ENCODE measurements at places on chromosomes 12 and 14. TPM values are rescaled to one million over a fixed set of nuclear protein-coding genes. Genes with fewer than 3 reads are reported as not detected.

The NFE2 gene
- 2.8 TPM for polyA plus RNA-seq

The ADAM21 gene
- polyA plus RNA-seq: 0.09 TPM

The KRT6A gene
- polyA plus RNA-seq: 671 TPM

The PPP1R1A gene
- polyA plus RNA-seq: 0.91 TPM

The TESPA1 gene
- polyA plus RNA-seq: 24.0 TPM

The KLRC1 gene
- polyA plus RNA-seq: 1.5 TPM

The USP44 gene
- 1.3 TPM for polyA plus RNA-seq

The ING4 gene
- 70.0 TPM for polyA plus RNA-seq

The POTEG gene
- polyA plus RNA-seq: 0.02 TPM

The ADSS1 gene
- polyA plus RNA-seq: 4.0 TPM

The BATF gene
- polyA plus RNA-seq: 27.4 TPM

The RHOF gene
- polyA plus RNA-seq: 12.9 TPM

The PCED1B gene
- polyA plus RNA-seq: 7.7 TPM

The SCN8A gene
- polyA plus RNA-seq: 0.21 TPM

The BMP4 gene
- polyA plus RNA-seq: 4.0 TPM

The A2M gene
- polyA plus RNA-seq: 47.6 TPM

The ZBTB1 gene
- 42.0 TPM for polyA plus RNA-seq

The PAWR gene
- 38.8 TPM for polyA plus RNA-seq

The ADGRD1 gene
- 2.1 TPM for polyA plus RNA-seq

The UNC119B gene
- 12.0 TPM for polyA plus RNA-seq

The ARHGAP9 gene
- polyA plus RNA-seq: 165 TPM

The SRP54 gene
- polyA plus RNA-seq: 33.7 TPM

The KRT80 gene
- 4.8 TPM for polyA plus RNA-seq

The SLC35F4 gene
- not detected for polyA plus RNA-seq

The RHNO1 gene
- 33.4 TPM for polyA plus RNA-seq

The FOXN3 gene
- polyA plus RNA-seq: 21.9 TPM

The WSCD2 gene
- polyA plus RNA-seq: 0.02 TPM

The ASCL4 gene
- 0.52 TPM for polyA plus RNA-seq

The SLC10A1 gene
- 0.02 TPM for polyA plus RNA-seq

All from thymus (tissue), 14 donors.